ENCODE measurements at places on chromosomes 6 and 20.
A peak's percentile ranks its signal among the peaks of the same experiment; 100 is the strongest.

GRCh38 chr6:93746892-93747291 is 327.5 kb upstream of the EPHA7 start:
- DNase-seq = no peak

DNA sequence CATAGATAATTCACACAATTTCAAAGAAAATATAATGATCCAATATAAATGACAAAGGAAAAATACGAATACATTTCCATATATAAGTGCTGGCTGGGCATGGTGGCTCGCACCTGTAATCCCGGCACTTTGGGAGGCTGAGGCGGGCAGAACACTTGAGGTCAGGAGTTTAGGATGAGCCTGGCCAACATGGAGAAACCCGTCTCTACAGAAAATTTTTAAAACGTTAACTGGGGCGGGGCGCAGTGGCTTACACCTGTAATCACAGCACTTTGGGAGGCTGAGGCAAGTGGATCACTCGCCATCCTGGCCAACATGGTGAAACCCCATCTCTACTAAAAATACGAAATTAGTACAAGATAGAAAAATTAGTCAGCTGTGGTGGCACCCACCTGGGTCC is 14.9 kb upstream of the MAPK13 start:
- no peak for DNase-seq

GRCh38 chr20:51955756-51956155 is 153.4 kb upstream of the SALL4 start:
- no peak for DNase-seq

- no peak for DNase-seq
These were observed 6.2 kb upstream of the SNAI1 start for GRCh38 chr20:49976542-49976941.

GRCh38 chr6:35048031-35048613 is 93.0 kb downstream of the TCP11 start:
- peak; percentile 52 for DNase-seq

DNA sequence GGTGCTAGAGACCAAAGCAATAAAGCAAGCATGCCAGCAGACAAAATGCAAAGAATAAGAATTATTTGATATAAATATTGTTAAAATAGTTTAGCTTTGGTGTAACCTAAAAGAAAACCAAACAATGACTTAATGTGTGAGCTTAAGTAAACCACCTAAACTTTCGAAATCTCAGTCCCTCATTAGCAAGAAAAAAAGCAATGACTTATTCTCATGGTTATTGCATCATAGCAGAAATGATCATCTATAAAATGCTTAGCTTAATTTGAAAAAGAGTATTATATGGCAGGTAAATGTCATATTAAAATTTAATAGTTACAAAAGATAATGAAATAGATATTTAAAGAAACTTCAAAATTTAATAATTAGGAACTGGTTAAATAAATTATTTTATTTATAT is 1395.7 kb upstream of the EYS start:
- DNase-seq = no peak

GRCh38 chr6:68008445-68008844 is 626.6 kb upstream of the ADGRB3 start:
- DNase-seq = no peak

DNA sequence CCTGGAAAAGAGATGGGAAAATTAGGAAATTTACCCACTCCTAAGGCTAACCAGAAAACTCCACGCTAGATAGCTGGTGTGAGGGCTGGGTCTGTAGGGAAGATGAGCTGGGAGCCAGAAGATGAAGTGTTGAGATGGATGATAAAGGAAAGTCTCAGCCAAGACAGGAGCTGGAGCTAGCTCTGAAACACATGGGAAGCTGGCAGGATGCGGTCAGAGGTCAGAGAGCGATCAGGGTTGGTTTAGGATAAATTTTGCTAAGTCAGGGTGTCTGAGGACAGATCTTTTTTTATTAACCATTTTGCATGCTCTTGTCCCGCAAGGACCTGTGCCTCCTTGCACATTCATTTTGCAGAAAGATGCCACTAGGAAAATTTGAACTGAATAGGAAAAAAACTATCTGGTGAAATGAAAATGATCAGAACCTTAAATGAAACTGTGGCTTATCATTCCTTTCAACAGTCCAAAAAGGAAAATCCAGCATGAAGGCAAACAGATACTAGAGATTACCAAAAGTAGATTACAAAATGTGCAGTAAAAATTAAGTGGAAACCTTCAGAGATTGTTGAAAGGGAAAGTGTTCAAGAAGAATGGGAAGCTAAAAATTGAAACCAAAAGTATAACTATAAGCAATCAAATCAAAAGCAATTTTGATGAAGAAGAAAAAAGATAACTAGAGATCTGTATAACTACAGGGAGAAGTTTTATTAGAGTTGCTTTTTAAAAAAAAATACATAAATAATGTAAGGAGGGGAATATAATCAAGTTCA is 10.7 kb upstream of the EDN1 start:
- no peak for DNase-seq

DNA sequence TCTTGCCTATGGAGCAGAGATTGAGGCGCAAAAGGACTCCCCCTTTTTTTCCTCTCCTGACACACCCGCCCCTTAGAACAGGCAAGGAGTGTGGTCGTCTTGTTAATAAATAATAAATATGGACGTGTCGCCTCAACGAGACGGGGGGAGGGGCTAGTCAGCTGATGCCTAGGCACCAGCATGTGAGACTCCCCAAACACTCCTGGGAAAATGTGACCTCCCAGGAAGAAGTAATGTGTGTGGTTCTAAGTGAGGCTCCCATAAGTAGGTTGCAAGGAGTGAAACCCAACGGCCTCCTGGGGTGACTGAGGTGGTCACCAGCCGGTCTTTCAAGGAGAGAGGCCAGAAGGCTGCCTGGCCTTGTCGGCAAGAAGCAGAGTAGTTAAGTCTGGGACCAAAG is 1.1 kb upstream of the FAXC start:
- DNase-seq = peak; percentile 31

DNA sequence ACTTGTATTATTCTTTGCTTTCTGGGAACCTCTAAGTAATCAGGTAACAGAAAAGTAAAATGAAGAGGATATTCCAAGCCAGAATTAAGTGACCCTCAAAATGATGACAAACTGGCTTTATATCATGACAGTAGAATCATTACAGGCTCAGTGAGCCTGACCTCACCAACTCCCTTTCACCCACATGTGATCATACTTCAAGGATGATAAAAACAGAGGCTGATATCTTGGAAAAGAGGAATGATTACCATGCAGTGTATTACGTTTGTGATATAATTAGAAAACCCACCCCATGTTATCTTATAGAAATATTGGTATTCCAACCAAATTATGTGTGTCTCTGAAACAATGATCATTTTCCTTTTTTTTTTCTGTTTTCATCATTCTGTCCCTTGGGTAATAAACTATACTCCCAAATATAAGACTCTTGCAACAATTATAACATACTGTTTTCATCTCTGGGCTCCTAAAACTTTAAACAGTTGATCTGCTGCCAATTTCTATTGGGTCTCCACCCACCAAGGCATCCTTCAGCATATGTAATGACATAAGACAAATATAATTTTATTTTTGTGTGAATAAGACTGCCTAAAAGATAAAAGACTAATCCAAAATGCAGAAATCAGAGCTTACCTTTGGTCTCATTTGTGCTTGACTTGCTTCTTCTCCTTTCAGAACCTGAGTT is 115.7 kb downstream of the DST start:
- no peak for DNase-seq

DNA sequence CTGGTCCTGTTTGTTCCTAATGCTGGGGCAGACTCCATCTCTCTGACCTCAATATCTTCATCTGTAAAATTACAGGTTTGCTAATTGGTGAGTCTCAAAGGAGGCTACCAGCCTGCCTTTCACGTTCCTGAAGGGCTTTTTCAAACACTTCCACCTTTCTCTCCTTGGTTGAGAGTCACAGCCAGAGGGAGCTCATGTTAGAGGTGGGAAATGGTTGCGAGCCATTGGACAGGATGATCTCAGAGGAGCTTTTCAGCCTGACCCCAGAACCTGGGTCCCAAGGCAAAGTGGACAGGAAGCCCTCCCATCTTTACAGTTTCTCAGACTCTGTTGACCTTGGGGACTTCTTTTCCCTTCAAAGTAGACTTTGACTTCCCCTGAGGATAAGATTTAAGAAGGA is 37.6 kb downstream of the NDUFAF5 start:
- peak; percentile 51 for DNase-seq

GRCh38 chr6:156557251-156557910 is 219.8 kb upstream of the ARID1B start:
- peak; percentile 71 for DNase-seq

DNA sequence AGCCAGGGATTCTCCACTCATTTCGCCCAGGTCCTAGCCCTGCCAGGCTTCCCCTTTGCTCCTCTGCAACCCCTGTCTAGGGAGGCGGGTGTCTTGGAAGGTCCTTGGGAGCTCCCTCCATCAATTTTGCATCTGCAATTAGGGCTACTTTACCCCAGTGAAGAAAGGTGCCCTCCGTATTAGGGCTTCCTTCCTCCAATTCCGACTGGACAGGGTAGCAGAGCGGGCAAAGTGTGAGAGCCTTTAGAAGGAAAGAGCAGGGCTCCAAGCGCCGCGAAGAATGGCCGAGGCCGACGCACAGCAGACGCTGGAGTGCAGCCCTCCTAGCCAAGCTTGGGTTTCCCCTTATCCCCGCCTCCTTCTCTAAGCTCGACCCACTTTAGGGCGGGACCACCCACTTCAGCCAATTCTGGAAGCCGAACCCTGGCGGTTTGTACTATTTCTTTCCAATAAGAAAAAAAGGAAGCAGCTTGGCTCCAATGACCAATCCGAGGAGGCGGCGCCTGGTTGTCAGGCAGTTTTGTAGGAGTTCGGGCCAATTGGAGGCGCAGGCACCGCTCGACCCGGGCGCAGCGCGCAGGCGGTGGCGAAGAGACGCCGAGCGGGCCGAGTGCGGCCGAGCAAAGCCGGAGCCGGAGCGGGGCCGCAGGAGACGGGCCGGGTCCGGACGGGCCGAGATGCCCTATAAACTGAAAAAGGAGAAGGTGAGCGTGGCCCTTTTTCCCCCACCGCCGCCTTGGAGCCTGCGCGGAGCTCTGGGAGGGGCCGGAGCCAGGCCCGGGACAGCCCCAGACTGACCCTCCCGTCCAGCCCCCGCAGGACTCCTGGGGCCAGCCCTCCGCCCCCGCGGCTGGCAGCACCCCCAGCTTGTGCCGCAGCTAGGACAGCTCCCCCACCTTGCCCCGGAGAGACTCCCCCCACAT is at the start of gene PPP2R5D:
Gene PPP2R5D, plus strand, starts transcription at position 570 of the 923 bp plus-strand sequence. Its CDS starts 108 bp downstream, at position 678.
- peak; percentile 99 for DNase-seq

GRCh38 chr6:159125014-159125609 is 44.1 kb upstream of the FNDC1 start:
- DNase-seq = no peak

DNA sequence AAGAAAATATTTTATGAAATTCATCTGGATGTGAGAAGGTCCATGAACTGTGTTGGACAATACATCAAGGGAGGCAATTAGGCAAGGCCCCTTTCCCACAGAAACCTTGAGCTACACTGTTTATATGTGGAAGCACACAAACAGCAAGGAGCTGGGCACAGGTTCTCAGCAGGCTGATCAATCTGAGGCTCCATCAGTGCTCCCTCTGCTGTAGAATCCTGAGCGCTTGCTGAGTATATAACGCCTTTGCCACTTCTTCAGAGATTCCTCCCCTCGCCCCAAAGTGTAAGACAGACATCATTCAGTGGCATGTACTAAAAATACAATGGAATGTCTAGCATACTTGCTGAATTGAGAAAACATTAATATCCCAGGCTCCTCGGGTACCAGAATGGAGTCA is 146.9 kb downstream of the PRKN start:
- no peak for DNase-seq

DNA sequence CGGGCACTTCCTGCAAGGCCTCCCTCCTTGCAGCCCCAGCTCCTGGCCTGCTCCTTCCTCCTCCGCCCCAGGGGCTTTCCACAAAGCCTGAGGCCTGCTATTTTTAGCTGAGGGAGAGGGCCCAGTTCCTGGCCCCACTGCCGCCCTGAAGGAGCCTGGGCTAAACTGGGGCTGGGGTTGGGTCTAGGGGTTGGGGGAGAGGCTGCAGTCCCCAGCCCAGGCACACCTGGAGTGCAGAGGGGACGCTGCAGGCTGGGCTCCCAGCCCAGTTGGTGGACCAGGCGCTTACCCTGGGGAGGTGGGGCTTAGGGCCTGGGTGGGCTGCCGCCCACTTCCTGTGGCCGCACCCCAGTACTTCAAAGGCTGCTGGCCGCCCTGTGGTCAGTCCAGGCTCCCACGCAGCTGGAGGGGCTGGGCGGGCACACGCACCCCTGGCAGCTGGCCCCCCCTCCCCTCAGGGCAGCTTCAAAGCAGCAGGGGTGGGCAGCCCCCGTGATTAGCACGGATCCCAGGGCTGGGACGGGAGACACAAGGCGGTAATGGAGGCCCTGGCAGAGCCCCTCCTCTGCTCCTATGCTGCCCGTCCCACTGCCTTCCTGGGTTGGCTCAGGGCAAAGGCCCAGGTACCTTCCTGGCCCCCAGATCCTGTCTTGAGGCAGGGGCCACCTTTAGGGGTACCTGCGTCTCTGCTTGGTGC is 7.1 kb upstream of the ABHD16B start:
- DNase-seq = no peak

GRCh38 chr20:45892049-45892825 is 1.1 kb downstream of the CTSA start:
- no peak for DNase-seq

DNA sequence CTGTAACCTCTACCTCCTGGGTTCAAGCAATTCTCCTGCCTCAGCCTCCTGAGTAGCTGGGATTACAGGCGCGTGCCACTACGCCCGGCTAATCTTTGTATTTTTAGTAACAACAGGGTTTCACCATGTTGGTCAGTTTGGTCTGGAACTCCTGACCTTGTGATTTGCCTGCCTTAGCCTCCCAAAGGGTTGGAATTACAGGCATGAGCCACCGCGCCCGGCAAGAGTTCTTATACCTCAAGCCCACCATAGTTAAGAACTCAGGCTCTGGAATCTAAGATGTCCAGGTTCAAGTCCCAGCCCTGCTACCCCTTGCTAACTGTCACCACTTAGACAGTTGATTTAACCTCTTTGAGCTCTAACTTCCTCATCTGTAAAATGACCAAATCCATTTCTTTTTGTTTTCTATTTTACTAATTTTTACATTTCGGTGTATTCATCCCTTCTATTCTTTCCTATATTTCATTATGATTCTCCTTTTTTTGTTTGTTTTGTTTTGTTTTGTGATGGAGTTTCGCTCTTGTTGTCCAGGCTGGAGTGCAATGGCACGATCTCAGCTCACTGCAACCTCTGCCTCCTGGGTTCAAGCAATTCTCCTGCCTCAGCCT is 104.8 kb upstream of the ZNF217 start:
- DNase-seq = no peak

DNA sequence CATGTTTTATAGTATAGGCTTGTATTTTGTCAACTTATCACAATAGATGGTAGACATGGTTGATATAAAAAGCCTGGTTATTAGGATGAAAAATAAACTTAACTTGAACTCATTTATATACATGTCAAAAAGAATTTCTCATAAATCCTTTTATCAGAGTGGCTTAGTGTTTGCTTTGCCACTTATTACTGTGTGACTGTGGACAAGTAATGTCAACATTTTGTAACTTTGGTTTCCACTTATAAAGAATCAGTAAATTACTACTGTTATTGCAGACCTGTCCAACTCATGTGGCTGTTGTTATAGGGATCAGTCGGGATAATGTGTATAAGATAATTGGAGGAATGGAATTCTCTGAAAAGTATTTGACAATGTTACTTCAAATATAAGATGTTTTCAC is 894.8 kb upstream of the FLRT3 start:
- DNase-seq = no peak

- DNase-seq = no peak
These were observed 48.7 kb downstream of the NUDT3 start for GRCh38 chr6:34343806-34344205.
